MG63 (cell line): ENCODE measurements at places on chromosomes 12 and 14. TPM values are rescaled to one million over a fixed set of nuclear protein-coding genes. Genes with fewer than 3 reads are reported as not detected.
A peak's percentile ranks its signal among the peaks of the same experiment; 100 is the strongest.

BCL11B gene
- total RNA-seq, result not detected in 2 replicates

SYNE3 gene
- 2.8 TPM in 2 replicates for total RNA-seq

HRK gene
- total RNA-seq, result 0.16 TPM in 1 of 2 replicates, not detected in the other

OAS1 gene
- total RNA-seq, result 7.8 and 10.3 TPM in 2 replicates

DNA sequence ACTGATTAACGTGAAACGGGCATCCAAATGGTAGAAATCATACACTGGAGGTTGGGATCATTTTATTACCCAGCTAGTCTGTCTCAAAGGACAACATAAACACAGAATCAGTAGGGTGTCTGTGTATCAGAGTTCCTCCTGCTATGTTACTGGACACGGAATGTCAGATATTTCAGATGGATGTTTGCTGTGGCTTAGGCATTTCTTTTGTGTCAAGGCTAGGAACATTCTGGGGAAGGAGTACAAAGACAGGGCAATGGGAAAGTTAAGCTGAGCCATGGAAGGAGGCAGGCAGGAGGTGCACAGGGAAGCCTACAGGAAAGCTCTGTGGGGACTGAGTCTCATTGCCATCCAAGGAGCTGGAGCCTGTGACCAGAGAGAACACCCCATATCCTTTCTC, 254.6 kb downstream of the C12orf75 start:
- no peak for DNase-seq

- DNase-seq, result no peak
These were observed 7.0 kb upstream of the PPP1R1A start for GRCh38 chr12:54595471-54595870.

- no peak for DNase-seq
These were observed 194.6 kb downstream of the PAX9 start for GRCh38 chr14:36856095-36856878.

DNA sequence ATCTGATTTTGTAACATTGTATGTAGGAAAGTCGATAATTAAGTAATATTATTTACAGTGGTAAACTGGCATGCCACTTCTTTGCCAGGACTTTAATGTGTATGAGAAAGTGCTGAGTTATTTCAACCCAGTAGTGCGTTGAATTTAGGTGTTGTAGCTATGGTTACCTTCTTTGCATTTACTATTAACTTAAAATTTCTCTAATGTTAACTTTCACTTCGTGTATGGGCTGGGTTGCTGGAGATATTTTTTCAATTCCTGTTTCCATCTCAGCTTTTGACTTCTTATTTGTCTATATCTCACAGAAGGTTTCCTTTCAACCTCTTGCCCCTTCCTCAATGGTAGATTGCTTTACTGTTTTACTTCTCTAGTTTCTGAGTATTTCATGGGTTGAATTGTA, 1345.6 kb downstream of the FSCB start:
- DNase-seq, result no peak

DNA sequence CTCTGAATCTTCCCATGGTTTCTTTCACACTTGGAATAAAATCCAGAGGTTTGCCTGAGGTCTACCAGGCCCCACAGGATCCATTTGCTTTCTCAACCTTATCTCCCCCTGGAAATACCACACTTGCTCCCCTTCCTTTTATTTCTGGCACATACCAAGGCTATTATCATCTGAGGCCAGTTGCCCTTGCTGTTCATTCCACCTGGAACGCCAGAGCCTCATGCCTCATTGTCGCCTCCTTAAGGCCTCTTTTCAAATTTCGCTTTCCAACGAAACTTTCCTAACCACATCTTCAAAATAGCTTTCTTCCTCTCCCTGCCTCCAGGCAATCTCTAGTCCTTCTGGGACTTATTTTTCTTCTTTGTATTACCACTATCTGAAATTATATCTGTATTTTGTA, 11.2 kb upstream of the LRIG3 start:
- no peak for DNase-seq

- no peak for DNase-seq
These were observed 57.5 kb downstream of the ANAPC7 start for GRCh38 chr12:110345963-110346362.

DNA sequence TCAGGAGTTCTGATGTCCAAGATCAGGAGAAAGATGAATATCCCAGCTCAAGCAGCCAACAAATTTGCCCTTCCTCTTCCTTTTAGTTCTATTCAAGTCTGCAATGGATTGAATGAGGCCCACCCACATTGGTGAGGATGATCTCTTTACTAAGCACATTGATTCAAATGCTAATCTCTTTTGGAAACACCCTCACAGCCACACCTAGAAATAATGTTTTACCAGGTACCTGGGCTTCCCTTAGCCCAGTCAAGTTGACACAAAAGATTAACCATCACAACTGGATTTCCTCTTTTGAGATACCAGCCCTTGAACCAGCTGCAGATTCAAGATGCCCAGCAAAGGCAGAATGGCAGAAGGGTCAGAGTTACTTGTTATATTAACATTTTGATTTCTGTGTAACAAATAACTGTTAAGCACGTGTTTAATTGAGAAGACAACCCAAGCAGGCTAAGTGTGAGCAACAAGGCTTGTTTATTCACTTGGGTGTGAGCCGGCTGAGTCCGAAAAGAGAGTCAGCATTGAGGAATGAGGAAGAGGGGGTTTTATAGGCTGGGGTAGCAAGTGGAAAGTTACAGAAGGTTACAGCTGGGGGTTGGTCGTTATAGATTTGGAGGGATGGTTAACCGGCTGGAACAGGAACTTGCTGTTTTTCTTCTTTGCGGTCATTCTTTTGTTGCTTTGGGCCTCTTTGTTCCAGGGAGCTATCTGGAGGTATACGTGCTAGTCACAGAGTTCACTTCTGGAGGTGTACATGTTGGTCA, 180.3 kb downstream of the EMP1 start:
- no peak for DNase-seq

DNA sequence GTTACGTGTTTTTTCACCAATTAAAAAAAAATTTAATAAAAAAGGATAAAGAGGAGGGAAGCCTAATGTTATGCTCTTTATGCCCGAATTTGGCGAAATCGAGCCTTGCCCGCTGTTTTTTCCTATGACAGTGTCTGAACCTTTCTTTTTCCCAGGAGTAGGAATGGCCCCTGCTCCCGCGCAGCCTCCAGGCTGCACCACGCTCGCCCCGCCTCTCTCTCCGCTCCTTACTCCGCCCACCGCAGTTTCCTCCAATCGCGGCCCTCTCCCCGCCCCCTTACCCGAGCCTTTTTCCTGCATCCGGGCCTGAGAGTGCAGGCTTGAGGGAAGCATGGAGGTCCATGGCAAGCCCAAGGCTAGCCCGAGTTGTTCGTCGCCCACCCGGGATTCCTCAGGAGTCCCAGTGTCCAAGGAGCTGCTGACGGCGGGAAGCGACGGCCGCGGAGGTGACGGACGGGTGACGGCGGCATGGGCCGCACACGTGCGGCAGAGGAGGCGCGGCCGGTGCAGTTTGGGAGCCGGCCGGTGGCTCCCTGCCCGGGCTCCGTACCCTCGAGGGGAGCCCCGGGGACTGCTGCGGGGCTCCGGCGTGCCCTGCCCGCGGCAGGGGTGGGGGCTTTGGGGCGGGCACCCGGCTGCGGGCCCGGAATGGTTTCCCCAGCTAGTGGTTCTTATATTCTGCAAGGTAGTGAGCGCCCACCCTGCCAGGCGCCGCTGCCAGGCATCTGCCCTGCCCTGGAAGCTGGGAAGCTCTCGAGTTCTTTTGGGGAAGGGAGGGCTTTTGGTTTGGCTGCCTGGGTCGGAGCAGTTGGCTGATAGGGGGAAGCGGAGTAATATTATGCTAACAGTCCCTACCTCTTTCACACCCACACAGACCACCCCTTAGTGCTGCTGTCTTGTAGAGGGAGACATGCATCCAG, at the start of gene NOPCHAP1:
TSS of gene NOPCHAP1 (plus strand) at position 295 of the 920 bp plus-strand sequence. CDS start at position 332, 37 bp downstream.
- peak; percentile 91 for DNase-seq

- DNase-seq, result no peak
These were observed 665.6 kb downstream of the C12orf50 start for GRCh38 chr12:87363497-87364084.

GRCh38 chr14:38139926-38140325, 67.8 kb upstream of the SSTR1 start:
- DNase-seq, result no peak

GRCh38 chr12:72273499-72273837, 1.3 kb downstream of the TRHDE start:
- no peak for DNase-seq
